ENCODE measurements at places on chromosomes 1 and 21. TPM values are rescaled to one million over a fixed set of nuclear protein-coding genes. Genes with fewer than 3 reads are reported as not detected.

The KCNT2 gene
- 0.53 TPM for total RNA-seq

The DISP3 gene
- not detected for total RNA-seq

The KDM5B gene
- total RNA-seq, result 99.8 TPM

The GJA4 gene
- total RNA-seq, result not detected

The ANGPTL3 gene
- not detected for total RNA-seq

The CDKN2C gene
- total RNA-seq, result 16.1 TPM

The ADAMTS1 gene
- total RNA-seq, result 0.26 TPM

The VSIG8 gene
- total RNA-seq, result not detected

The GORAB gene
- total RNA-seq, result 6.8 TPM

The VTCN1 gene
- total RNA-seq, result 3.6 TPM

The S1PR1 gene
- 0.15 TPM for total RNA-seq

The PCP4L1 gene
- not detected for total RNA-seq

The TSPEAR gene
- not detected for total RNA-seq

The CACHD1 gene
- total RNA-seq, result 3.8 TPM

The TMEM269 gene
- total RNA-seq, result 1.0 TPM

The SLFNL1 gene
- total RNA-seq, result 0.35 TPM

The PYCR2 gene
- 100 TPM for total RNA-seq

The ACTL8 gene
- total RNA-seq, result 0.55 TPM

The TNFSF4 gene
- 0.23 TPM for total RNA-seq

The DENND2D gene
- 44.9 TPM for total RNA-seq

The RHOU gene
- not detected for total RNA-seq

The TNNT2 gene
- 4.8 TPM for total RNA-seq

The ASCL5 gene
- total RNA-seq, result 0.38 TPM

The PEA15 gene
- 139 TPM for total RNA-seq

Data from PC-9 (cell line).